ENCODE measurements at places on chromosomes 5 and 9.

DNA sequence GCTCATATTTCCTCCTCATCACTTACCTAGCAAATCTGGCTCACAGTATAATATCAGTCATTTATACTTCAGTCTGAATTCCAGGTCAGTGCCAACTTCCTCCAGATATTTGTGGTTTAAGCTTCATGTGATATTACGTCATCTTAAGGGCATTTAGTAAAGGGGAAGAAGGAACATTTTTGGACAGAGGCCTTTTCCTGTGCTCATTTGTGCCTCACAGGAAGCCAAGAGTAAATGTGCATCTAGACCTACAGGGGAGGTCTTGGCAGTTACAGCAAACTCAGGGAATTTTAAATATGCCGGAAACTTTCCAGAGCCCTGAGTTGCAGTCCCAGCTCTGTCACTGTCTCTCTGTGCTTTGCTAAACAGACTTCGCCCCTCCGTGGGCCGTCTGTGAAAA, 12.3 kb upstream of the KCNIP1 start:
- DNase-seq, result no peak

DNA sequence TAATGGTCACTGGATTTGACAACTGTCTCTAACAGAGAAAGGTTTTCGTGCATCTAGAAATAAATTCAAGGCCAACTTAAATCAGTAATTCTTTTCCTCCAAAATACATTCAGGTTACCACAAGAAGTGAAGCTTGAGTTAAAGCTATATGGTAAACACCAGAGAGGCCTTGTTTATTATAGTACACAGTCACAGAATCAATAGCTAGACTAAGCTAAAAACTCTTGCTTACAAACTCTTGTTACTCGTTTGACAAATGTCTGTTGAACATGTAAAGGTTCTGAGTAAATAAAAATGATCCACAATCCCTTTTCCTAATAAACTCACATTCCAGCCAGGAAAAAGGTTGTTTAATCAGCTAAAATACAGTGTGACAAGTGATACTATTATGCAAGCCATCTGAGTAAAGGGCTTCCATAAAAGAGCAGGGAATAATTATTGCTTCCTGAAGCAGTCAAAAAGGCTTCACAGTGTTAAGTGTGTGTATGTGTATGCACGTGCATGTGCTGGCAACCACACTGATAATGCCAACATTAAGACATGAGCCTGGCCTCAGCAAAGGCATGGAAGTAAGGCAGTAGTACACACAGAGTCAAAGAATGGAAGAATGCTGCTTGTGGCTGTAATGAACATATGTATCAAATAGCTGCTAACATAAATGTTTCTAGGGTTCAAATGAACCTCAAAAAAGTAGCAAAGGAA, 12.8 kb downstream of the PTAR1 start:
- DNase-seq, result no peak

DNA sequence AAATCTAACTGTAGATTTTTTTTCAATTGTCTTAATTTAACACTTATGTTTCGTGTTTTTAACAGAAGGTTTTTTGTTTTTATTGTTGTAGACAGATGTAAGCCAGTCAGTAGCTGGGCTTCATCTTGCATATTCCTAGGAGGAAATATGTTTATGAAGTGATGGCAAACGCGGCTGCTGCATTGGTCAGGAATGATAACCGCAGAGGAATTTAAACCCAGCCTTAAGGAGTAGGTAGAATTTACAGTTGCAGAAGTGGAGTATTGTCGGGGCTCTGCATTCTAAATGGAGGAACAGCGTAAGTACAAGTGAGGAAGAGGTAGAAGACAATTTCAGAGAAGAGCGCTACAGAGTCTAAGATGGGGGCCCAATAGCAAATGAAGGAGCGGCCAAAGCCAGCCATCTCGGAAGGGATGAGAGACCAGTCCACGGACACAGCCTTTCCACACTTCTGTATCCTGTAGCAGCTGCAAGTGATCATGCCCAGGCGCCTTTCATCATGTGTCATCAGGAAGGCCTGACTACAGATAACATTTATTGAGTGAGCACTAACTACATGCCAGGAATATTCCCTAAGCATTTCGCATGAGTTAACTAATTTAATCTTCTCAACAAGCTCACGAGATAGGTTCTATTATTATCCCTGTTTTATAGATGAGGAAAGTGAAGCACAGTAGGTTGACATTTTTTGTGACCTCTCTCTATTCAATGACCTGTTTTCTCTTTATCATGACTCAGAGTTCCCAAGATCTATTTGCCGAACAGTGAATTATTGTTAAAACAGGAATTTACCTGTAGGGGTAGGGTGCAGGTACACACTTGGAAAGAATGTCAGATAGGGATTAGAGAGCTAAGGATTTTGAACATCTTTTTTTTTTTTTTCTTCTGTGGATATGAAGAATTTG, 38.1 kb downstream of the CMYA5 start:
- no peak for DNase-seq

- DNase-seq, result no peak
These were observed 109.6 kb upstream of the PTCH1 start for GRCh38 chr9:95626341-95626740.

GRCh38 chr5:79130781-79131180, 19.2 kb downstream of the BHMT start:
- no peak for DNase-seq

GRCh38 chr5:27015758-27016157, 22.6 kb downstream of the CDH9 start:
- DNase-seq, result no peak

- DNase-seq, result no peak
These were observed 96.5 kb upstream of the ANKRD55 start for GRCh38 chr5:56329652-56330051.

DNA sequence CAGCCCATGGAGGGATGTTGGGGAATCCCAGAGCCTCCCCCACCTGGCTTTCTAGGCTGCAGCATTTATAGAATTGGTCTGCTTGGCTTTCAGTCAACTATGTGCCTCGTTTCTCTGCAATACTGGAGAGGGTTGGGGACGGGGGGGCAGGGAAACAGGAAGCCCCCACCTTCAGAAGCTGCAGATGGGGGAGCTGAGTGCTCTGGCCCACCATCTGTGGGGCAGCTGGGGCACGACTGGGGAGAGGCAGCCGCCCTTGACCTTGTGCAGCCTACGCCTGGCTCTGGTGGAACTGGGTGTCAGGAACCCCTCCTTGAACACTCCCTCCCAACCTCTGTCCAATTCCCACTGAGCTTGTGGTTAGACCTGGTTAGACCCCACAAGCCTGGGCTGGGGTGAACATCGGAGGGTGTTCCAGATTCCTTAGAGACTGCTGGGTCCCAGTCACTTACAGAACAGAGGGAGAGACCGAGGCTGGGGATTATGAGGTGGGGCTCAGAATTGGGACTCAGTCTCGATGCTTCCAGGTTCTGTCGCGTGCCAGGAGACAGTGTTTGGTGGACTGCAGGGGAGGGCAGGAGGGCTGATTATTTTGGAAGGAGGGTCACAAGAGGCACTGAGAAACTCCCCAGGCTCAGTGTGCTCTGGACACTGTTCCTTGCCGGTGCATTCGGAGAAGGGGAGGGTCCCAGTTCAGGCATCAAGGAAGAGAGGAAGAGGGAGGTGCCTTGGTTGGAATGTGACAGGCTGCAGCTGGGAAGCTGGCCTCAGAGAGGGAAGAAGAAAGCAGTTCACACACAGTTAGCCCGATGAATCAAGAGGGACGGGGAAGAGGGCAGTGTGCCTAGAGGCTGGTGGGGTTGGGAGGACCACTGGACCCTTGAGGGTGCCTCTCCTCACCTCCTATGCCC, 25.6 kb downstream of the COL27A1 start:
- no peak for DNase-seq

GRCh38 chr5:157801-158200, 33.5 kb upstream of the LRRC14B start:
- DNase-seq, result no peak

- no peak for DNase-seq
These were observed 71.8 kb downstream of the ZNF618 start for GRCh38 chr9:113947941-113948340.

DNA sequence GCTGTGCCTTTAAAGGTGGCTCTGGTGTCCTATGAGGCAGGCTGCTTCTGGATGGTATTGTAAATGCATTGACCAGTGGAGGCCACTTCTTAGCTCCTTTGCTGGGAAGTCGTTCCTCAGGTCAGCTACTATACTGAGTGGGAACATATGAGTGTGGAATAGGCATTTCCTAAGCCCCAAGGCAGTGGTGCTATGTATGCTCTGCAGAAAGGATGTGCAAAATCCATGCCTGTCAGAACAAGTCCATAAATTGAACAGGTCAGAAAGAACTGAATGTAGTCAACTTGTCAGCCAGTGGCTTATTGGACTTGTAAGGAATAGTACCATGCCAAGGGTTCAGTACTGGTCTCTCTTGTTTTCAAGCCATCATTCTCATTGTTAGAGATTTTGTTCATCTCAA, 216.4 kb downstream of the CDH10 start:
- no peak for DNase-seq

DNA sequence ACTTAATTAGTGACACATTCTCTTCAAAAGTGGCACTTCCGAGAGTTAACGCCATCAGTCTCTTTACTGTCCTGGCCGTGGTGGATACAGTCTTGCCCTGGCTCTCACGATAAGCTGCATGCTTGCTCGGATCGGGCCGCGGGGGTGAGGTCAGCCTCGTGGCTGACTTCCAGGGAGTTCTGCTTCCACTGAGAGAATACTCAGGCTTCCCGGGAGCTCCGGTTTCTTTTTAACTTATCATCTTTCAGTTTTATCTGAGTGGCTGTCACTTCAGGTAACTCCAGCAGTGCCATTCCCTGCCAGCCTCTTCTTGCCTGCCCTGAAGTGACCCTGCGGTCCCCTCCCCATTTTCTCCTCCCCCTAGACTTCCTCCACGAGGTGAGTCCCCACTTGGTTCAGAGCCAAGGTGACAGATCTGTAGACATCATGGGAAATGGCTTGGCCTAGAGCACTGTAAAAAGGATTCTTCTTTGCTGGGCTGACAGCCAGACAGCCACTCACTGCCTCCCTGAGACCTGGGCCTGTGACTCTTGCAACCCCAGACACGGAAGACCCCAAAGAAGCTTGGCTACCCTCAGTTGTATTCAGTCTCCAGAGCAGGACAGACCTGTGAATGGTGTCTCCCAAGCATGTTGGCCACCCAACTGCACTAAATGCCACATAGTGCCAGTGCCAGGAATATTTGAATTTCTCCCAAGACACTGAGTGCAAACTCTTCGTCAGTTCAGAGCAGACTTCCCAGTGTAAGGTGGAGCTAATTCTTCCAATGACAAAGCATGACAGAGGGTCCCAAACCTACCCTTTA, 95.1 kb downstream of the DAPK1 start:
- DNase-seq, result no peak

GRCh38 chr5:108409786-108410185, 27.9 kb upstream of the FBXL17 start:
- DNase-seq, result no peak

DNA sequence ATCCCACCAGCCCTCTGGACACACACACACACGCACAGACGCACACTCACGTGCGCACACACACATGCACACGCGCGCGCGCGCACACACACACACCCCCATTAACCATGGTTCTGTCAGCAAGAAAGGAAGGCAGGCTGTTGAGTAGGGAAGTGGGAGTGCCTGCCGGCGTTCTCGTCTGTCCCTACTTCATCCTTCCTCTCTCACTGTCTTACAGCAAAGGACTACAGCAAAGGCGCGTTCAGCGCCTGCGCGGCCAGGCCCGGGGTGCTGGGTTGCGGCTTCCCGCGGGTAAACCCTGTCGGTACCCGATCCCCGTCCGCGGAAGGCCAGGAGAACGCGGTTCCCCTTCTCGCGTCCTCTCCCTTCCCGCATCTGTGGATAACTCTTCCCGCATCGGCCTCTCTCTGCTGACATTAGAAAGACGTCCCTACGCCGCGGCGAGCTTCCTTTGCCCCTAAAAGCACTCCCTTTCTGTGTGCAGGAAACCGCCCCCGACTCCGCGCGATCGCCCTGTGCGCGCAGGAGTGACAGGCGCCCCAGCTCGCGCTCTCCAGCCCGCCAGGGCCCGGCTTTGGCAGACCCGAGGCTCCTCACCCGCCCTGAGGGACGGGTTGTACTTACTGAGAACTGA, 219.2 kb downstream of the AGTPBP1 start:
- no peak for DNase-seq

DNA sequence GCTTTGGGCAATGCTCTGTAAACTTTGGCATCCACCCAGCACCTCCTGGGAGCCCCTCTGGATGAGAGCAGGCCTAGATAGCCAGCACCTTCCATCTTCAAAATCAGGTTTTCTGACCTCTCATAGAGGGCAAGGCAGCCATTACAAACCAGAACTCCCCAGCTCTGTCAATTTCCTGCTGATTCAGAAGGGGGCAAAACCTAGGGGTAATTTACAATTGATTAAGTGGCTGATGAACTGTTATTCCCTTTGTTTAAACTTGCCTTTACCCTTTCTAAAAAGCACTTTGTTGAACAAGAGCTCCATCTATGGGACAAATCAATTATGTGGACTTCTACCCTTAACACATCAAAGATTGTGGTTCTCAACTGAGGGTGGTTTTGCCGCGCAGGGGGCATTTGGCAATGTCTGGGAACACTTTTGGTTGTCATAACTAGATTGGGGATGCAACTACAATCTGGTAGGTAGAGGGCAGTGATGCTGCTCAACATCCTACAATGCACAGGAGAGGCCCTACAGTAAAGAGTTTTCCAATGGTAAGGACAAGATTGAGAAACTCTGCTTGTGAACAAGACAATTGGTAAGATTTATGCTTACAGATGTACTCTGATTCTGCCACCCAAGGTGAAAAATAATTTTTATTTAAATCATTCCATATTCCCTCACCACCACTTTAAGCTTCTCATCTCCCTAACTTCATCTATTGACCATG, 184.1 kb downstream of the MARCHF11 start:
- DNase-seq, result no peak

DNA sequence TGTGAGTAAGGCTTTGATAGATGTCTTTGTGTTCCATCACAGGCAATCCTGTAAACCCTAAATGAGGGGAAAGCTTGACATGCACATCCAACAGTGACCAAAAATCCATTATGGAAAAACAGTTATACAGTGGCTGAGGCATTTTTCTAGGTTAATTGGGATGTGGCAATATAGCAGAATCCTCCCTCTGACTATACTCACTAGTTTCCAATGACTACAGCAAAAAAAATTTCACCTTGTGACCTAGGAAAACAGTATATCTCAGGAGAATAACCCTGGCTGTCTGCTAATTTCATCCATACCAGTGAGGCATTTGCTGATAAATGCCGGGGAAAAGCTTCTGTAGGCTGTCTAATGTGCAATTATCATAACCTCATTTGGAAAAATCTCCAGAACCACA, 49.9 kb upstream of the SNCAIP start:
- no peak for DNase-seq

- DNase-seq, result no peak
These were observed 26.1 kb downstream of the AP3B1 start for GRCh38 chr5:78268356-78268755.

DNA sequence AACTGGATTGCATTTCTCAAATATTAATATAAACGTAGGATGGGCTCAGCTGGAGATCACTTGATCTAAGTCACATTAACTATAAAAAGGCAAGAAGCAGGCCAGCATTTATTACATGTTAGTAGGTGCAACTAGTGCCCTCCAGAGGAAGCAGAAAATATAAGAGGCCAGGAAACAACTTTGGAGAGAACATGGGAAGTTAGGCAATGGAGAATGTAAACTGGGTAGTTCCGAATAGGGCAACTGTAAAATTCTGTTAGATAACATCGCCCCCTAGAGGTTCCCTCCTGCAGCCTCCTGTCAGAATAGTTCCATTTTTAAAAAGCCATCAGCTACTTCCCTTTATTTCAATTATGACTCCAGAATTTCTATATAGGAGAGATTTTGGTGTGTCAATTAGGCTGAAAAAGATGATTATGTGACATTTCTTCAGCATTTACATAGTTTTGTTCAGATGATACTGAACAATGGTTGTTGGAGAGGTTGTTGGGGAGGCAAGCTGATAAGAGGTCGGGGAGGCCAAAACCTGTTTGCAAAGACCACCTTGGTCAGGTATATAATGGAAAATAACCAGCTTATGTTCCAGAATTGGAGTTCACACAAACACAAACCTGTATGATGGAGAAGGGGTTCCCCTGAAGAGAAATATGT, 22.4 kb downstream of the CCL28 start:
- DNase-seq, result peak; percentile 59
